Stimulated activated CD4-positive, alpha-beta T cell treated with anti-CD3 and anti-CD28 coated beads, Interleukin-2, amount 100 ng/mL, for 24 hours (primary cell): ENCODE measurements at places on chromosomes 12 and 14.

- peak; percentile 69 for DNase-seq
Measured at GRCh38 chr12:47216150-47216677, 136.5 kb upstream of the AMIGO2 start.

- peak; percentile 9 for DNase-seq
Measured at GRCh38 chr14:55190906-55191202, 531 bp downstream of the DLGAP5 start.

- no peak for DNase-seq
Measured at GRCh38 chr12:2976581-2976996, 17.4 kb downstream of the TEAD4 start.

- no peak for DNase-seq
Measured at GRCh38 chr12:104677441-104678089, 220.8 kb downstream of the CHST11 start.

- DNase-seq: no peak
Measured at GRCh38 chr12:83985084-83985483, 927.5 kb downstream of the SLC6A15 start.

GRCh38 chr12:116498471-116498870, 60.7 kb upstream of the MAP1LC3B2 start:
- no peak for DNase-seq

DNA sequence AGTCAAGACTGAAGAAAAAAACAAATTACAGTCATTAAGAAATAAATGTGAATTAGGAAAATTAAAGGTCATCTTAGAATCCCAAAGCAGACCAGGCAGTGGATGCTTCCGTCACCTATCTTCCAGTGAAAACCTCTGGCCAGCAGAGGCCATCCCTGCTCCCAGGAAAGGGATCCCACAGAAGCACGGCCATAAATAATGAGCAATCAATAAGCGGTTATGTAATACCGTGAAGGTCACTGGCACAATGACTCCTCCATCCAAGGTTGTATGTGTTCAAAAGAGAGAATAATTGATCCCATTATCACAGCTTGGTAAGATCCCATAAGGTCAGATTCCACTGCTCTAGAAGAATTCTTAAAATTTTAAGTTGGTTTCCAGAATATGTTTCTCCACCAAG, 85.7 kb downstream of the PPP2R5E start:
- no peak for DNase-seq

- no peak for DNase-seq
Measured at GRCh38 chr12:1102791-1103450, 111.9 kb downstream of the ERC1 start.

DNA sequence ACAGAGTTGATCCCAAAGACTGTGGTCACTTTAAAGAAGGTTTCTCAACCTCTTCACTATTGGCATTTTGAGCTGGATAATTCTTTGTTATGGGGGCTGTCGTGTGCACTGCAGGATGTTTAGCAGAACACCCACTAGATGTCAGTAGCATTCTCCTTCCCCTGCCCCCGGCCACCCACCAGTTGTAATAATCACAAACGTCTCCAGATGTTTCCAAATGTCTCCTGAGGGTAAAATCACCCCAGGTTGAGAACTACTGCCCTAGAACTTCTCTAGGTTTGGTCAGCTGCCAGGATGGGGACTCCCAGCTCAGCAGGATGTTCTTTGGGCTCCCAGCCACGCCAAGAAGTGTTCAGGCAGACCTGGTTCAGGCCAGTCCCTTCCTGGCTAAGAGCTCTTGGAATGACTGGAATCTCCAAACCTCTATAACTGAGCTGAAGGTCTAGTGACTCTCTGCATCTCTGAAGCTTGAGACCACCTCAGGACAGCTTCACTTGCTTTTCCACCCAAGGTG, 12.5 kb upstream of the AJUBA start:
- DNase-seq: peak; percentile 36

DNA sequence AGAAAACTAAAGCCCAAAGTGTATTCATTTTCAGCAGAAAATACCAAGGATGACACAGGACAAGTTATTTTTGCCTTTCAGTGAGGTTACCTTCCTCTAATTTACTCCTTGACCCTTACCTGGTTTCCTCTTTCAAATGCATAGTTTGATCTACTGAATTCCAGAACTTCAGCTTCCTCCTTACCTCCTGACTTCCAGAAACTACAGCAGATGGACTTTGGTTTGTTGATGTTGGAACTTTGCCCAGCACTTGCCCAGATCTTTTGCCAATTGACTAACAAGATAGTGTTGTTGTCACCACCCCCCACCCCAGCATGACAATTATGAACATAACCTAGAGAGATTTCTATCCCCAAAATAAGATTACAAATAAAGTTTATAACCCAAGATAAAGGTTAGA, 63.2 kb downstream of the NAV3 start:
- DNase-seq: no peak

DNA sequence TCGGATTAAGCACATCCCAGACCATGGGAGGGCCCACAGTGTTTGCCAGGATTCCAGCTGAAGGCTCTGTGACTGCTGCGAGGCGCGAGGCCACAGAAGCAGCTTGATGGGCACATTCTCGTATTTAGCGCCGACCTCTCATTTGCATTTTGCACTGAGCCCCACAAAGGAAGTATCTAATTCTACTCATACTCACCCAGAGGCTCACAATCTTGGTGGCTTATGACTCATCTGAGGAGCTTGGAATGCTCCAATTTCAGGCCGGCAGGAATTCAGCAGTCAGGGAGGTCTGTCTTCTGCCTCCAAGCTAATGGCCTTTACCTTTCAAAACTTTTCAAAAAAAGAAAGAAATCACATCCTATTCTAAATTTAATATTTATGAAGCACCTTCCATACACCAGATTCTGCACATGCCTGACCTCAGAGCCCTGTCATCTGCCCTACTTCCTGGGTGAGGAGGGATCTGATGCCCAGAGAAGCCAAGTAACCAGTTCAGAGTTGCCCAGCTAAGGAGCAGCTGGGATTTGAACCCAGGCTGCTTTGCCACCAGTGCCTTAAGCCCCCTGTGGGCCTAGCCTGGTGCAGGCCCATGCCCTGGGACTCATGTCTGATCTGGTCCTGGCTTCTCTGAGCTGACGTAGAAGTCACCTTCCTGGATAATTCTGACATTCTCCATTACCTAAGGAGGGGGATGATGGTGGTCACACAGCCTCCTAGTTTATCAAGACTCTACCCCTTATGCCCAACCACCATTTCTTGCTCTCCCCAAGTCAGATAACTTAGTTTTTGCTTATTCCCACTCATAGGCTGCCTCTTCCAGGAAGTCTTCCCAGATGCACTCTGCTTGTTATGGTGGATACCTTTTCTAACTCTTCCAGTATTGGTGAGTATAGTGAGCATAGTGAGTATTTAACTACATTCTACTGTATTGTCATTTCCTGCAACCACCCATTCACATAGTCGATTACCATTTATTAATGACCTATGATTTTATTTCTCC, 198.9 kb downstream of the RBM19 start:
- no peak for DNase-seq

DNA sequence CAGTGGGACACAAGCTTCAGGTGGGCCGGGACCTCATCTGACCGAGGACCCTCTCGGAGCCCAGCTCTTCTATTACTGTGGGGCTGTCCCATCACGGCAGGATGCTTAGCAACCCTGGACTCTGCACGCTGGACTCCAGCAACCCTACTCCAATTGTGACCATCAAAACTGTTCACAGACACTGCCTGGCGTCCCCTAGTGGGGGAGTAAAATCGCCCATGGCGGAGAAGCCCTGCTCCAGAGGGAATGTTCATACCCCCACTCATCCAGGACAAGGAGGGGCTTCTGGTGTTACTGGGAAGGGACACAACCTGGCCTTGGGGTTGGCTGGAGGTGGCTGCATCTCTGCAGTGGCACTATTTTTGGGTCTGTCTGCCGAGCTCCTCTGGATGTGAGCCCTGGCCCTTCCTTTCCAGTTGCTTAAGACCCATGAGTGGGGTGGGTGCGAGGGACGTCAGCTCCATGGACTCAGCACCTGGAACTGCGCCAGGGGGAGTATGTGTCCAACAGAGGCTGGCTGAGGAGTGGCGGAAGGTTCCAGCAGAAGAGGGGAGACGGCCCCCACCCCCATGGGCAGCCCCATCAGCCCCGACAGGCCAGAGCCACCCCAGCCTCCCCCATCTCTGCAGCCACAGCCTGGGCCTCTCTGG, 103.8 kb downstream of the RFLNA start:
- DNase-seq: no peak

GRCh38 chr12:3149515-3150307, 72.5 kb downstream of the TSPAN9 start:
- DNase-seq: no peak

DNA sequence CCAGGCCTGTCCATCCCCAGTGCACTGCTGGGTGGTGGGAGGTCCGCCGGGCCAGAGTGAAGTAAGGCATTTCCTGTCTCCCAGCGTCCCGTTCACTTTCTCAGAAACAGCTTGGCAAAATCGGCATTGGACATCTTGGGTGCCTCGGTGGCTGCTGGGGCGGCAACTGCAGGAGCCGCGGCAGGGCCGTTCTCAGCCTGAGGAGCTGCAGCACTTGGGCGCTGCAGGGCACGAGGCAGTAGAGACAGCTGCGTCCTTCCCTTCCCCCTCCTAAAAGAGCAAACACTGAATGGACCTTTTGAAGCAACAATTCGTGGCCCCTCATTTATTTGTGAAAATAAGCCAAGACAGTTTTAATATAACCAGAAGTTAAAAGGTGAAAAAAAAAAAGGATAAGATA, 8.3 kb downstream of the FICD start:
- DNase-seq: no peak

- no peak for DNase-seq
Measured at GRCh38 chr14:90114554-90114953, 52.8 kb downstream of the KCNK13 start.

GRCh38 chr12:12531194-12531593, 31.5 kb downstream of the DUSP16 start:
- no peak for DNase-seq

GRCh38 chr12:13340149-13340548, 143.6 kb downstream of the EMP1 start:
- no peak for DNase-seq

DNA sequence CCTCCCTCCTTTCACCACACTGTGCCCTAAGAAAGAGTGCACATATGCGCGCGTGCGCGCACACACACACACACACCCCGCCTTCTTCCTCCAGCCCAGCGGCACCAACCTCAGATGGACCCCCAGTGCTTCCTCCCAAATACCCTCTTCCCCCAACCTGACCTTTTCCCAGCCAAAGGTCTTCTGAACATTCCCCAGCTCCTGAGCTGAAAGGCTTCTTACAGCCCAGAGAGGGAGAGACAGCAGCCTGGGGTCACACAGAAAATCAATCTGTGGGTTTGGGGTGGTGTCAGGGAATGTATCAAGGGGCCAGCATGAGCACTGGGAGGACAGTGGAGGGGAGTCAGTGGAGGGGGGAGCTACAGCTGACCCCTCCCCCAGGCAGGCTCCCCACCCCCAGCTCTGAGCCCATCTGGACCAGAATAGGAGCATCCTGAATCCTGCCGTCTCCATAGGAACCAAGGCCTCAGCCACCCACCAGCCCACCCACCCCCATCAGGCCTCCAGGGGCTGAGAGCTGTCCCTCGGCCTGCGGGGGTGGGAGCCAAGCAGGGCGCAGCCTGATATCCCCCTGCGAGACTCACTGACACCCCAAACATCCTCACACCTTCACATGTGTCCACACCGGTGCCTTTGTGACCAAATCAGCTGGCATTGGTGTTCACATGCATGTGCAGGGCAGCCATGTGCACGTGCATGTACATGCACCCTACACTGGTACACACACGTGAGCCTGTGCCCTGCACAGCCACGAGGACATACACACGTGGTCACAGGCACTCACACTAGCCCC, 5.7 kb downstream of the RASAL1 start:
- DNase-seq: no peak

- DNase-seq: no peak
Measured at GRCh38 chr12:49990273-49990672, 17.5 kb downstream of the AQP6 start.

DNA sequence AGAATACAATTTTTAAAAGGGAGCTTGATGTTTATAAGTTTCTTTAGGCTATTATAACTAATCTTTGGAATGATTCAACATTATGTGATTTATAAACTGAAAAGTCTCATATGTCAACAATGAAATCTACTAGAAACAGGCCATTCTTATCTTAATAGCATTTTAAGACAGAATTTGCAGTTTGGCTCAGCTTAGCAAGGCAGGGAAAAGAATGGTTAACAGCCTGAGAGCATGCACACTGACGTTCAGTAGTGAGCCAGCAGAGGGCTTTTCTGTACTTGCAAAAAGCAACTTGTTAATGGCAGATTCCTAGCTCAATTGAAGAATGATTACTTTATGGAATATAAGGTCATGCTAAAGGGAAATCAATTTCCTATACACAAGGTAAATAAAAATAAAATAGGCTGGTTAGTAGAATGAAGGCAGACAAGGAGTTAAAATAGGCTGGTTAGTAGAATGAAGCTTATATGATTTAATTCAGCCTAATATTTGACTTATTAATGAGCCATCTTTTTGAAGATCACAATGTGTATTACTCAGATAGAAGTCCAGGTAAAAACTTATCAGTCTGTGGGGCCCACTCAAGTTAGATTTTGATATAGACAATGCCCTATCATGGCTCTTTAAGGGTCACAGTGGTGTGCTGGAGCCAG, 95.9 kb downstream of the OTOGL start:
- DNase-seq: no peak

DNA sequence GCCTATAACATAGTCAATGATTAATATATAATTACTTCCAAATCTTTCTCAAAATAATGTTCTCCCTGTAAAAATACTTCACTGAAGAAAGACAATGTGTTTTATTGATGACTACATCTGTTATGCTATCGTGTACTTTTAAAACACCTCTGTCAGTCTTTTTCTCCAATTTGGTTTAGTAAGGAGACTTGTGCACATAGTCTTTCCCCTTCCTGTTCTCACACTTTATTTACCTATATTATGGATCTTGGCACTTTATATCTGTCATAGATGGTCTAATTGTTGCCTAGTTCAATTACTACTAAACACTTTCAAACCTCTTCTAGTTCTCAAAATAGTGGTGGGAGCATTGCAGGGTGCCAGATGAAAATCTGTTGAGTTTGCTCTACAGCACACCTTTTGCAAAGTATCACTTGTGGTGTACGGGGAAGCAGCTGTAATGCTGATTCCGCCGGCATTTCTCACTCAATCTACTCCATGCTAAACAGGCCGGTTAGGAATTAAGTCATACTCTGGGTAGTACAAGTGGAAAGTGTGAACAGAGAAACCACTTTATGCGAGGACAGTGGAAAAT, 1.1 kb upstream of the INSM2 start:
- no peak for DNase-seq

- DNase-seq: no peak
Measured at GRCh38 chr14:75236901-75237419, 41.7 kb upstream of the FOS start.
